Memory B cell (primary cell): ENCODE measurements at places on chromosomes 2 and 18.

GRCh38 chr2:46540496-46541331 lies 61.3 kb downstream of the TMEM247 start:
- DNase-seq = no peak
- peaks cover 3% of the 10 kb centered on the region for H3K36me3 ChIP-seq
- peaks cover 55% of the 10 kb centered on the region for H3K4me1 ChIP-seq

- H3K36me3 ChIP-seq = no peaks in the 10 kb centered on the region
- no peak overlapping the region for H3K27ac ChIP-seq
- no peak overlapping the region for H3K4me3 ChIP-seq
- H3K27me3 ChIP-seq = peaks cover 2% of the 10 kb centered on the region
Observed at GRCh38 chr2:80169811-80170594, 134.5 kb downstream of the LRRTM1 start.

DNA sequence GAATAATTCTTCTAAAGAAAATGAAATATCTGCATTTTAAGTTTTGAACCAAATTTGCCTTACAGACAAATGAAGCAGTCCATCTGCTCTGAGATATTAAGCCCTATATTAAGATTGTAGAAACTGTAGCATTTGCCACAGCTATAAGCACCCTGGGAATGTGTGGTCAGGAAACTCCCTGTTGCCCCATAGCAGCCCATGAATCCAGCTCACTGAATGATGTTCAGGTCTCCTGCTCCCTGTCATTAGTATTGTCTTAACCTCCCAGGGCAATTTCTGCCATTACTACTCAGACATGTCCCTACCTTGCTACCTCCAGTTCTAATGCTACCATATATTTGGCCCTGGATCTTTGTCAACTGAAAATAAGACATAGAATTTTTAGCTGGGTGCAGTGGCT lies 41.1 kb downstream of the CDK15 start:
- H3K4me3 ChIP-seq = no peak overlapping the region
- H3K4me1 ChIP-seq = no peaks in the 10 kb centered on the region
- no peaks in the 10 kb centered on the region for H3K36me3 ChIP-seq
- no peaks in the 10 kb centered on the region for H3K27me3 ChIP-seq

DNA sequence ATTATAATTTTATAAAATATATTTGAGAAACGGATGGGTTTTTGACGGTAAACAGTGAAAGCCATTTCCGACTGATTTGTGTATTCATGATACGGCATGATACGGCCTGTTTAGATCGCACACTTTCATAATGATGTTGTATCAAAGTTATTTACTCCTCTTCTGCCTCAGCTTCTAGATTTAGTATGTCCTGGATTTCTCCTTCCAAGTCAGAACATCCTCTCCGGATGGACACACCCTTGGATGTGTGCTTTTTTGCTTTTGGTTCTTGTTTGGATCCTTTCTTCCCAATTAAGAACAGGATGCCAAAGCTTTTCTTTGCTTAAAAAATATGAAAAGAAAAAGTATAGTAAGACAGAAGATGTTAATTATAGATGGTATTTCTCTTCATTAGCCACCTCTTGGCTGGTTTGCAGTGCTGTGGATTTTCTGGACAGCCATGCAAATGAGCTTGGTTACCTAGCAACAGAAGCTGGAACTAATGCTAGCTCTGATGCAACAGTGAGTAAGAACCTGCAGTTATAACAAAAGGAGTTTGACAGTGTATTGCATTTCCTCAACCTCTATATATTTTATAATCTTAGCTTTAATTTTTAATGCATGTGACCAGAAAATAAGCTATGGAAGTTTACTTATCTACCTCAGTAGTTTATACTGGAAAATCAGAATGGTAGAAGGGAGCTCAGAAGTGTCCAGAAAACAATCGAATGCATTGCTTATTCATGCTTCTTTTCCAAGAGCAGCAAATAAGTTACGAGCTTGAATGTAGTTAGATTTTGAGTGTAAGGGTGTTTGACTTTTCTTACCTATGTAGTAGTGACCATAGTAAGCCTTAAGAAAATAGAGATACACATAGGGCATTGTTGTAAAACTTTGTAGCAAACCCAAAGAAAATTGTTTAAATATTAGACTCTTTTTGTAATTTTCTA lies 27.9 kb downstream of the RMND5A start:
- H3K27me3 ChIP-seq = no peaks in the 10 kb centered on the region
- H3K4me3 ChIP-seq = no peak overlapping the region
- DNase-seq = no peak
- H3K4me1 ChIP-seq = peaks cover 17% of the 10 kb centered on the region
- peaks cover 33% of the 10 kb centered on the region for H3K36me3 ChIP-seq
- H3K27ac ChIP-seq = peak overlapping the region; percentile 76

- peaks cover 7% of the 10 kb centered on the region for H3K36me3 ChIP-seq
- H3K27ac ChIP-seq = no peak overlapping the region
- H3K27me3 ChIP-seq = no peaks in the 10 kb centered on the region
- H3K4me1 ChIP-seq = no peaks in the 10 kb centered on the region
- H3K4me3 ChIP-seq = no peak overlapping the region
Observed at GRCh38 chr2:37168217-37168981, 11.6 kb upstream of the EIF2AK2 start.

- H3K4me1 ChIP-seq = no peaks in the 10 kb centered on the region
- H3K36me3 ChIP-seq = no peaks in the 10 kb centered on the region
Observed at GRCh38 chr2:162254236-162254871, 11.1 kb upstream of the FAP start.

GRCh38 chr2:200308546-200309295 lies 2.2 kb downstream of the SPATS2L start:
- H3K4me3 ChIP-seq = no peak overlapping the region
- DNase-seq = no peak
- H3K27me3 ChIP-seq = peaks cover 22% of the 10 kb centered on the region
- peaks cover 6% of the 10 kb centered on the region for H3K4me1 ChIP-seq
- H3K36me3 ChIP-seq = peaks cover 3% of the 10 kb centered on the region

GRCh38 chr2:129870685-129871241 lies 108.7 kb upstream of the RAB6C start:
- no peak overlapping the region for H3K27ac ChIP-seq
- H3K4me1 ChIP-seq = no peaks in the 10 kb centered on the region
- no peaks in the 10 kb centered on the region for H3K36me3 ChIP-seq
- no peak for DNase-seq

DNA sequence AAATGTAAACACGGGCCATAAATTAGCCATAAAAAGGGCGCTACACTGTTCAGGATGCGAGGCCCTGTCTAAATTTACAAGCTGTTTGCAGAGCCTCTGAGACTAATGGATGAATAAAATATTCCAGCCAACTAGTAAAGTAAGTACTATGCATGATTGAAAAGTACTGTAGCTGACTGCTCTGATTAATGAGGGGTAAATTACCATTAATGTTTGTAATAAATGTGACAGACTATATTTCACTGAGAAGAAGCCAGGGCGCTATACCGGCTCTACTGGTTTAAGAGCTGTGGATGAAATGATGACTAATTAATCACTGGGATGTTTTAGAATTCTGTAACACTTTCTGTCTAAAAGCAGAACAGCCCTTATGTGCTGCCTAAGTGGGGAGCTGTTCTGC lies 54.3 kb upstream of the RGPD4 start:
- no peak overlapping the region for H3K27ac ChIP-seq
- no peak for DNase-seq
- H3K4me1 ChIP-seq = no peaks in the 10 kb centered on the region
- H3K27me3 ChIP-seq = peaks cover 4% of the 10 kb centered on the region

DNA sequence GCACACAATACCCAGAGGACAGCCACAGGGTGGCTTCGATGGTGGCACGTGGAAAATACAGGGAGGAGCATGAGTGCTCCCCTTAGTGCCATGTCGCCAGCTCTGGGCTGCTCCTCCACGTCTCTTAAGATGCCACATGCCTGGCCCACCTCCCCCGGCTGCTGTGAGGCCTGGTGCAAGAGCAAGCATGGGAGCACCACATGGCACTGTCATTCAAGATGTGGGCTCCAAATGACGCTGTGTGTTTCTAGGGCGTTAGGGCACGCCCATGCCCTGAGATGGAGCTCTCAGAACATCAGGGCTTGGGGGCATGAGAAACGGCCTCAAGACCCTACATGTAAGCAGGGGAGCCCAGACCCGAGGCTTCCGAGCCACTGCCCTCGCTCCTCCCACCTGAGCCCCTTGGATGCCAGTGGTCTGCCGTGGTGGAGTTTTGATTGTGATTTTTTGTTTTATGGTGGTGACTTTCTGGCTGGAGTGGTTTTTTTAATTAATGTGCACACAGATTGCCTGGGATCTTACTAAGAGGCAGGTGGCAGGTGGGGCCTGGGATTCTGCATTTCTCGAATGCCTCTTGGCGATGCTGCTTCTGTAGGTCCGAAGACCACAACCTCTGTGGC lies 239.3 kb downstream of the GBX2 start:
- H3K27ac ChIP-seq = no peak overlapping the region
- no peak overlapping the region for H3K4me3 ChIP-seq
- no peaks in the 10 kb centered on the region for H3K4me1 ChIP-seq
- H3K27me3 ChIP-seq = peaks cover 4% of the 10 kb centered on the region
- no peaks in the 10 kb centered on the region for H3K36me3 ChIP-seq
- DNase-seq = no peak

- H3K4me1 ChIP-seq = peaks cover 14% of the 10 kb centered on the region
- peaks cover 7% of the 10 kb centered on the region for H3K36me3 ChIP-seq
- no peaks in the 10 kb centered on the region for H3K27me3 ChIP-seq
- H3K27ac ChIP-seq = peak overlapping the region; percentile 72
Observed at GRCh38 chr2:84832772-84833461, 48.0 kb downstream of the TRABD2A start.

DNA sequence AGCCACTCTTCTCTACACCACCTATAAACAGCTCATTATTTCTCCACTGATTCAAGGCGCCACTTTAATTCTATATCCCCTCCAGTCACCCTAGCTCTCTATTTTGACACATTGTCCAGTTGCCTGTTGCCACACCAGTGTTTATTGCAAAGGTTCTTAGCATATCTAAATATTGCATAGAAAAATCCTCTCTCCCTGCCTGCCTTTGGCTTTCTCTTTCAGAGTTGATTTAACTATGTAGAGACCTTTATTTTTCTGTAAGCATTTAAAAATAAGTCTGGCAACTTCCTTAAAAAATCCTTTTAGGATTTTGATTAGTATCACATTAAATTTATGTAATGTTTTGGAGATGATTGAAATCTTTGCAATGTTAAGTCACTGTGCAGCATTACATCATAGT lies 47.9 kb upstream of the B3GNT7 start:
- DNase-seq = no peak
- H3K4me1 ChIP-seq = no peaks in the 10 kb centered on the region
- no peak overlapping the region for H3K27ac ChIP-seq

GRCh38 chr2:176085861-176086771 lies 2.4 kb upstream of the EVX2 start:
- no peaks in the 10 kb centered on the region for H3K36me3 ChIP-seq
- DNase-seq = no peak

- no peaks in the 10 kb centered on the region for H3K27me3 ChIP-seq
- H3K4me1 ChIP-seq = peaks cover 24% of the 10 kb centered on the region
- H3K27ac ChIP-seq = no peak overlapping the region
- no peak overlapping the region for H3K4me3 ChIP-seq
- DNase-seq = no peak
Observed at GRCh38 chr2:15556311-15556930, 4.7 kb downstream of the NBAS start.

- peak overlapping the region; percentile 88 for H3K4me3 ChIP-seq
- no peak for DNase-seq
- H3K36me3 ChIP-seq = peaks cover 44% of the 10 kb centered on the region
- peaks cover 79% of the 10 kb centered on the region for H3K4me1 ChIP-seq
Observed at GRCh38 chr2:233082931-233083755, 23.0 kb downstream of the INPP5D start.
